NCI-H446 (cell line): ENCODE measurements at places on chromosomes 7 and 10.

DNA sequence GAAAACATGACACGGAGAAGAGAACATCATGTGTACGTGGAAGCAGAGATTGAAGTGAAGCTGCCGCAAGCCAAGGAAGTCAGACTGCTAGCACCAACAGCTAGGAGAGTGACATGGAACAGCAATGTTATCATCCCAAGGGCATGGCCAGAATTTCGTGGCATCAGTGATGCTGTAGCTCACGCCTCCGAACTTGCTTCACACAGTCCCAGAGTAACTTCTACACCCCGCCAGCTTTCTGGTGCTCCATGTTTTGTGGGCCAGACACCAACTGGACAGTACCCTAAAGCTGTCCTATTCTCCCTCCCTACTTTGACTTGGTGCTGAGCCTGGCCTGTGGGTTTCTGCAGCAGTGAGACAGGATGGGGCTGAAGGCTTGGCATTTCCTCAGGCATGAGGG is 33.0 kb upstream of the EMX2 start:
- DNase-seq, result no peak

GRCh38 chr7:3754493-3755341 is 453.7 kb downstream of the SDK1 start:
- DNase-seq, result peak; percentile 12

DNA sequence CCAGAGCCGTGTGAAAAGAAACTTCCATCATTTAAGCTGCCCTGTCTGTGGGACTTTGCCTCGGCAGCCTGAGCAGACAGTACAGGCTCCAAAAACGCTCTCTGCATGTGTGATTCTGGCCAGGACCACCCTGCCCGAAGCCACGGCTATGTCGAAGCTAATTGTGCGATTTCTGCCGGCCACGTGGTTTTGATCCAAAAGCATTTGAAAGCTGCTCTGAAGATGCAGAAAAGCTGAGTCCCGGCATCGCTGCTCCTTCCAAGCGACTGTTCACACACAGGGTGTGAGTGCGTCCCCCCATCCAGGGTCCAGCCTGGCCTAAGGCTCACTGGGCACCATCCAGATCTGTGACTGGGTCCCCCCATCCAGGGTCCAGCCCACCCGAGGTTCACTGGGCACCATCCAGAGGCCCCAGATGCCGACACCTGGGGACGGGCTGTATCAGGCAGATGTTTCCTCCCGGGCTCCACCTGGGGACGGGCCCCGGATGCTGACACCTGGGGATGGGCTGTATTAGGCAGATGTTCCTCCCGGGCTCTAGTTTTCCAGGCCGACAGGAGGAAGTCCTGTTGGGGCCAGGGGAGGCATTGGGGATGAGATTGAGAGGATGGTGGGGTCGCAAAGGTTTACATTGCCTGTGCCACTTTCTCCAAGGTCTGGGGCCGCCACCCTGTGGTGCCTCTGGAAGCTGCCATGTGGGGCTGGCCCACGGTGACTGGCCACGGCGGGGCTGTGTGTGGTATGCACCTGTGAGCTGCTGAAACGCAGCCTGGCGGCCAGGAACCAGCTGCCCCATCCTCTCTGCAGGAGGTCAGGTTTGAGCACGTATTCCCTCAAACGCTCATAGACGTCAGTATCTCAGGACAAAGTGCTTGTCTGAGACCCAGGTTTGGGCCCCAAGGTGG is 527.4 kb downstream of the DNAJB6 start:
- no peak for DNase-seq

GRCh38 chr10:96986200-96986856 is 154.2 kb downstream of the LCOR start:
- DNase-seq, result no peak

DNA sequence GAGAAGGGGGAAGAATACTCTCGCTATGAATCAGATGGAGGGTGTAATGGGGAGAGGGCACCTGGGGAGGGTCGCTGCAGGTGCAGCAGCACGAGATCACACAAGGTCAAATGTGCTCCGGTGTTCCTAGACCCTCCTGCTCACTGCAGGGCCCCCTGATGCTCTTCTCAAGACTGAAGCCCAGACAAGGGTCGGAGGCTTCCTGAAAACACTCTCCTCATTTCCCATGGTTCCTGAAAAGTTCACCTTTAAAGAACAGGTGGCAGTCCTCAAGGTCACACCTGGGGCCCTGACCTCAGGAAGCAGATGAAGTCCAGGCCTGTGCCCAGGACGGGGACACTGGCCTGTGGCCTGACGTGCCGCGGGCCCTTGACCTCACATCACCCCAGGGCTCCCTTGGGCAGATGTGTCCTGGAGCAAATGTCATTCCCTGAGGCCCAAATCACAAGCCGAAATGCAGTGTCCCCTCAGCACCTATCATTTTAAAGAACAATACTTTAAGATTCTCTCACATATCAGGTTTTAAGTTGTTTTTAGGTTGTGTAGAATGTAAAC is 289.8 kb downstream of the GLRX3 start:
- DNase-seq, result no peak

GRCh38 chr10:28250358-28250757 is 52.5 kb downstream of the MPP7 start:
- no peak for DNase-seq

DNA sequence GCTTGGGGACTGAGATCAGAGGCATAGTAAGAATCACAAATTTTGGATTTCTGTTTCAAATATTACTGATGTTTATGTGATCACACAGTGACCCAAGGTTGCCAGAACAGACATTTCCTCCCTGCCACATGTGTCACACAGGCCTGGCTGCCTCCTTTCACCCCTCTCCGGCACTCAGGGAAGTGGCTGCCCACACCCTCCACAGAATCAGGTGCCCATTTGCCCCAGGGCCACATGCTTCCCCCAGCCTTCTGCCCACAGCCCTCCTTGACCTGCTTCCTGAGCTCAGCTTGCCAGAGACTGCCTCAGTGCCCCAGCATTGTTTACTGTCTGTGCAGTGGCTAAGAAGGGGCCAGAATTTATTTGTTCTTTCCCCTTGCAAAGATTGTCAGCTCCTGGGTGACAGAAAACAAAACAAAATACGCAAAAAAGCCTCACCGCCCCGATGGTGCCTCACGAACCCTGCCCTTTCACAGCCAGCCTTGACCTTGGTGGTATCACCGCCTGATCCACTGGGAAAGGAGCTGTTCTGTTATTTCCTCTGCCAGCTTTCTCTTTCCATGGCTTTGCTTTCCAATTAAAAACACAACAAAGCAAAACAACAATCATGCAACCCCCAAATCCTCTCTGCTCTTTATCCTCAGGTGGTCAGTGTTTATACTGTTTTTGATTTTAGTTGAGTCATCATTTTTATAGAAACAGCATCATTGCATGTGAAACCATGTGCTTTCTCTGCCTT is 52.8 kb downstream of the CHN2 start:
- DNase-seq, result no peak

GRCh38 chr10:59898125-59898835 is 8.1 kb downstream of the CCDC6 start:
- DNase-seq, result no peak

- no peak for DNase-seq
These were observed 120.4 kb downstream of the CUBN start for GRCh38 chr10:17009212-17009700.

- DNase-seq, result no peak
These were observed 151.9 kb downstream of the CHRM2 start for GRCh38 chr7:137020351-137020750.

DNA sequence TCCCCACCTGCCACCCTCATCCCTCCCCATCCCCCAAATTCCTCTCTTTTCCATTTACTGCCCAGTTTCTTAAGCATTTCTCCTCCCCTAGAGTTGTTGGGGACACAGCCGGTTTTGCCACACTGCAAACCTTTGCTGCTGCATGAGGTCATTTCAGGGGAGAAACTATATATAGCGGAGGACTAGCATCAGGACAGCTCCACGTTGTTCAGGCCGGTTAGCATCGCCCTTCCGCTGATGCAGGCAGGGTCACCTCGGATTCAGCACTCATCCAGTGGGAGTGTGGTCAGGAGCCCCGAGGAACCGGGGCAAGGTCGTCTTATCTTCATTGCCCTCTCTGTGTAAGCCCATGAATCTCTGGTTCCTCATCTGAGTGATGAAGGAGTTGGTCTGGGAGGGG is 15.6 kb downstream of the UBTD1 start:
- DNase-seq, result no peak

DNA sequence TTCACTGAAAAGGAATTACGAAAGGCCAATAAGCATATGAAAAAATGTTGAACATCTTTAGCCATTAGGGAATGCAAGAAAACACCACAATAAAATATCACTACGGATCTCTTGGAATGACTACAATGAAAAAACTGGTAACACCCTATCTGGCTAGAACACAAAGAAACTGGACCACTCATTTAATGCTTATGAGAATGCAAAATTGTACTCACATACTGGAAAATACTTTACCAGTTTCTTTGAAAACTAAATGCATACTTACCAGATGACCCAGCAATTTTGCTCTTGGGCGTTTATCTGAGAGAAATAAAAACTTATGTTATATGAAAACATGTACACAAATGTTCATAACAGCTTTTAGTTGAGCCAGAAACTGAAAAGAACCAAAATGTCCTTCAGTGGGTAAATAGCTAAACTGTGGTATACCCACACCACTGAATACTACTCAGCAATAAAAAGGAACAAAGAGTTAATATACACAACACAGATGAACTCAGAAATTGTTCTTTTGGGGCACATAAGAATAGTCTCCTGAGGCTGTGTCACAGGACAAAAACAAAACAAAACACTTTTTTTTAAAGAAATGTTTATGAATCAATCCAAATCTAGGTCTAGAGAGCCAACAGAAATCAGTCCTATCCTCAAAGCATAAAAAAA is 23.5 kb downstream of the CNOT4 start:
- DNase-seq, result no peak

DNA sequence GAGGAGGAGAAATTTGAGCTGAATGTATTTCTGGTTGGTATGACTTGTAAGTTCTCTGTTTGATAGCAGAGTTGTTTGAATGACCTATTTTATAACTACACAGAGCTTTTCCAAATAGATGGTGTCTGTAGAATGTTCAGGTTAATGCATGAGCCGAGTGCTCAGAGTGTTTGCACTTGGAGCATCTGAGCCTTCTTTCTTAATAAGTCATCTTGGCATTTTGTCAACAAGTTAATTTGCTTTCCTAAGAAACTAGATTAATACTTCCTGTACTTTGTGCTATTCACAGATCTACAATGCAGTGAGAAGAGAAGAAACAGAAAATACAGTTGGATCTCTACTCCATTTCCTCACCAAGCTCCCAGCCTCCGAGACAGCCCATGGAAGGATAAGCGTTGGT is 138.2 kb downstream of the PLCE1 start:
- peak; percentile 8 for DNase-seq

GRCh38 chr7:122881324-122881723 is 4.9 kb downstream of the CADPS2 start:
- no peak for DNase-seq

DNA sequence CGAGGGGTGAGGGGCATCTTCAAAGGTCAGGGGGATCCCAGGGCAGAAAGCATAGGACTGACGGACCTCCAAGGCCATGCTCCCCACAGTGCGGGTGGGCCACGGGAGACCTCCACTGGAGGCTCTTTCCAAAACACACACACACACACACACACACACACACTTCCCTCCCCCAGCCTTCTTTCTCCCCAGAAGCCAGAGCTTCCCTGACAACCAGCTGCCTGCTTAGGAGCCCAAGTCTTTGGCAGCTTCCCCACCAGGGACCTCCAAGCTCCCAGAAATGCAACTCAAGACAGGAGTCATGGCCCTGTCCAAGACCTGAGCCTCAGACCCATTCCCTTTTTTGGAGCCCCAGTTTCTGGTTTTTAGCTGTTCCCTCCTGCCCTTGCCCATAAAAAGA is 710 bp upstream of the C10orf105 start:
- DNase-seq, result no peak

GRCh38 chr10:103845972-103846371 is 9.4 kb downstream of the SH3PXD2A start:
- DNase-seq, result no peak

GRCh38 chr7:127766831-127767459 is 115.0 kb downstream of the SND1 start:
- no peak for DNase-seq

GRCh38 chr10:114541081-114541796 is 116.8 kb downstream of the ABLIM1 start:
- peak; percentile 46 for DNase-seq

DNA sequence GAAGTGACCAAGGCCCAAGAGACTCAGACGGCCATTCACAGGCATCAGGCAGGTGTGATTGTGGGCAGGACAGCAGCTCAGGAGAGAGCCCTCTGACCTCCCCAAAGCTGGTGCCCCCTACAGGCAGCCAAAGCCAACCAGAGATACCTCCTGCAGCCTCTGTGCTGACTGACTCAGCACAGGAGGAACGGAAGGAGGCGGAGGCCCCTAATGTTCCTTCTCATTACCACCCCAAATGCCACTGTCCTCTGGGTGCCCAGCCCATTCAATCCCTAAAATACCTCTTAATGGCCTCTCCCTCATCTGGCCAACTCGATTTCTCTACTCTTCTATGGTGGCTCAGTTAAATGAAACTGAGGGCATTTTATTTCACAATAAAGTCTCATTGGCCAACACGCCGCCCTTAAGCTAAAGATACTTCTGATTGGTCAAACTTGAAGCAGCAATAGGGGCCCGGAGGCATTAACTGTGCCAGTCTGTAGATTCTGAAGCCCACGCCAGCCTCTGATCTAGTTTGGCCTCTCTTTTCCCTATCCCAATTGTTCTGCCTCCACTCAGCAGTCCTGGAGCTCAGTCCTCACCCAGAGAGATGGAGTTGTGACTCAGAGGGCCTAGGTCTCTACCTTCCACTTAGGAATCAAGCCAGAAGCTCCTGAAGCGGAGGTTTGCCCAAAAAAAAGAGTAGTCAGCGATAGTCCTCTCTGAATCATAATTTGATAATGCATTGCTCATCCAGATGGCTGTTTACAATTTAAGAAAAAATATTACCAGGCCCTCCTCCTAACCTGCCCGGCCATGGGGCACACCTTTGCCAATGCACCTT is 1.2 kb downstream of the CYREN start:
- DNase-seq, result no peak

- DNase-seq, result no peak
These were observed 115.8 kb downstream of the MAGI2 start for GRCh38 chr7:79337717-79338116.

DNA sequence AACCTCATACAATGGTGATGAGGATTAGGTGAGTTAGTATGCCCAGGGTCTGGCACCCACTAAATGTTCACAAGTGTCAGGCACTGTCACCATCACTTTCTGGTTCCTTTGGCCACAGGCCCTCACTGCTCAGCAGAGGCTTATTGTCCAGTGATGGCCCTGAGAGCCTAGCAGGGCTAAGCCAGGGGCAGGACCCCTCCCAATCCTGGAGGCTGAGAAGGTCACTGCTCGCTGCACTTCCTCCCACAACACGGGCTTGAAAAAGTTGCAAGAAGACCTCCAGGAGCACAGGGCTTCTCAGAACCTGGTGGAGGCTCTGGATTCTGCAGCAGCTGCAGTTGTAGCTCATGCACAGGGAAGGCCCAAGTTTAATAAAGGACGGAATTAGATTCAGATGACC is 48.1 kb downstream of the DRGX start:
- DNase-seq, result no peak

DNA sequence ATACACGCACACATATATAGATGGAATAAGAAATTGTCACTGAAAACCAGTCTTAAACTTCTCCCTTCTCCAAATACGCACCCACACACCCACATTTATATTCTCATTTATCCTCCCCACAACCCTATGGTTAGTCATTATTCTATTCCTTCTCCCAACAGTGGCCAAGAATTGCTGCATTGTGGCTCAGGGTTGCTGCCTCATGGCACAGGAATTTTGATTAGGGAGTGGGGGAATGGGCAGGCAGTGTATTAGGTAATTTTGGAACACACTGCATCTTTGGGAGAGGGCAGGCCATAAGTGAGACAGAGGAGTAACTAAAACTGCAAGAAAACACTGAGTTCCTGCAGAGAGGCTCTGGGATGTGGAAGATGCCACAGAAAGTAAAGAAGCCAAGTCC is 35.7 kb downstream of the NAPEPLD start:
- no peak for DNase-seq
